ENCODE measurements at places on chromosomes 1 and 21.

DNA sequence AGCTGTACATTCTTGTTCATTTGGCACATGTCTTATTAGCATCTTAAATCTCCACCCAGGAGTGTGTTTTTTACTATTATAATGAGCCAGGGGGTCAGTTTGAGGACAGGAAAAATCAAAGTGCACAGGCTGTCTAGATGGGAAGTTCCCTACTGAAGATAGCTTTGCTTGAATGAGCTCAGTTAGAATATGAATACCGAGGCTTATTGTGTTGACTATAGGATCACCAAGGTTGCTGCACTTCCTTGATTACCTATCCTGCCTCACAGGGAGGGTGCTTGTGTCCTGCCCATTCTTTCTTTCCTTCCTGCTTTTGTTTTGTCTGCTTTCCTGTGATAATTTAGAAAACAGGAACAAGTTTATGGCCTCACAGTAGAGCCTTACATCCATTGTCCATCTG is 16.3 kb downstream of the PHGDH start:
- no peak for DNase-seq

DNA sequence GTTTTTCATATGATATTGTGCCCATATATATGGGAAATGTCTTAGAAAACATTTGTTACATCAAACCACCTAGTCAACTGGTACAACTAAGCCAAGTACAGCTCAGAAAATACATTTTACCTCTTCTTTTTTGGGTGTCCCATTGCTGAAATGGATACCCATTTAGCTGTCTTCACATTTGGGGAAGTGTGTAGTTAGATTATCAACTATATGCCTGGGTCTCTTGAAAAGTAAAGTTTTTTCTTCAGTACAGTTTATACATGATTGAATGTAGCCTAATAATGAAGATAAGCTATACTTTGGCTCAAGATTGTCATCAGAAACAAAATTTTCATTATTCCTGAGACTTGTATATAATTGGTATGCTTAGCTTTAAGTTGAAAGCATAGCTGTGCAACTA is 2.0 kb downstream of the AGO3 start:
- no peak for DNase-seq

DNA sequence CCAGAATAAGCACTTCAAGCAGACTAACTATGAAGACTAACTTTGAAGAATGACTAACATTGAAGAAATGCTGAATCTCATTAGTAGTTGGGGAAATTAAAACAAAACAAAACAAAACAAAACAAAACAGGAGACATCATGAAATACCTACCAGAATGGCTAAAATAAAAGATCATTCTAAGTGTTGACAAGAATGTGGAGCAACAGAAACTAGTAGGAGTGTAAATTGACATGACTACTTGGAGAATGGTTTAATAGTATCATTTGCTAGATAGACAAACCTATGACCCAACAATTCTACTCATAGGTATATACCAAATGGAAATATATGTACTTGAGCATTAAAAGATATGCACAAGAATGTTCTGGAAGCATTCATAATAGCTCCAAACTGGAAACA is 18.9 kb upstream of the ZFP69B start:
- DNase-seq = no peak

DNA sequence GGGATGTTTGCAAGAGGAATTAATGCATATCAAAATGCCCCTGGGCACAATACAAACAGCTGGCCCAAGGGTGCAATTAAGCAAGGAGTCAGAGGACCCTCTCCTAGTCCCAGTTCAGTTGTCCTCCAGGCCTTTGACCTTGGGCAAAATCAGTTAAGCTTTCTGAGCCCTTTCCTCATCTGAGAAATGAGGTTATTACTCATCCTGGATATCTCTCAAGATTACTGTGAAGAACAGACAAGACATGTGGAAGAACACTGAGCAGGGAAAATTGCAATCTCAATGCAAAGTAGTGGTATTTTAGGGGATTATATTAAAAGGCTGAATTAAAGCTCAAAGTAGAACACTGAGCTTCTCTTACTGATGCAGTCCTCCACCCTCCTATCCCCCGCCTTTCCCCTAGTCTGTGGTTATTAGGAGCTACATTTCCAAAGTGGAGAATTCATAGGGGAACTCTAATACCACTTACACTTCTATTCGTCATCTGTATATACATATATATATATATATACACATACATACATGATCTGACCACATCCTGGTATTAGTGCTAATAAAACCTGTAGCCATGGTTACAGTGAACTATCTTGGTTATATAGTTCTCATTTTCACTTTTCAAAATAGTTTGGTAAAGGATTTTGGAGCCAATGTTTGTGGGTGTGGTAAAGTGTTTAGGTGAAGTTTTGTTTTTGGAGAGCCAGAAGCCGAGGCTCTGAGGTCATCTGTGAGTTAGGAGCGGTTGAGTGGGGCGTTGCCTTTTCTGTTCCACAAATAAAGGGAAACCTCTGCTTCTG is 18.1 kb downstream of the KIAA0040 start:
- no peak for DNase-seq

DNA sequence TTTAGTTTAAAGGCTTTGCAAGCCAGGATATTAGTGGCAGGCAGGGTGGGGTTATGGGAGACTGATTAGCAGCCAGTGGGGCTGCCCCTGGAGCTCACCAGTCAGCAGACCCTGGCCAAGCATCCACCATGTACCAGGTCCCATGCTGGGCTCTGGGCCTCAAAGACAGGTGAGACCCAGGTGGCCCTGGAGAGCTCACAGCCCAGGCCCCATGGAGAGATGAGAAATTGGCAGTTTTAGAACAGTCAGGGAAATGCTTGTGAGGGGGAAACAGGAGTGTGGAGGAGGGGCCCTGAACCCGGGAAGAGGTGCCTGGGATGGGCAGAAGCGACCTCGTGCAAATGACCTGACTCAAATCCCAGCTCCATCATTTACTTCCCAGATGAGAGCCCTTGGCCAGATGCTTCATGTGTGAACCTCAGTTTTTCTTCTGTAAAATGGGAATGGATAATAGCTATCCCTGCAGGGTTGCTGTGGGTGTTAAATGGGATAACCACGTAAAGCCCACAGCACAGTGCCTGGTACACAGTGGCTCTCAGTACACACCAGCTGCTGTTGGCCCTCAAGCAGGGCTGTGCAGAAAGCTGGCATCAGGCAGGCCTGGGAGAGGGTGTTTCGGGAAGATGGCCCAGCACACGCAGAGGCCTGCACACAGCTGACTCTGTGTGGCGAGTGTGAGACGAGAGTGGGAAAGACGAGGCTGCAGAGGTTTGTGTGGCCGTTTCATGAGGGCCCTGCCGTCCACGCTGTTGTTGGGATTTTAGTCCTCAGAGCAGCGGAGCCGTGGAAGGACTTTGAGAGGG is 518.5 kb downstream of the PTPRU start:
- DNase-seq = no peak

DNA sequence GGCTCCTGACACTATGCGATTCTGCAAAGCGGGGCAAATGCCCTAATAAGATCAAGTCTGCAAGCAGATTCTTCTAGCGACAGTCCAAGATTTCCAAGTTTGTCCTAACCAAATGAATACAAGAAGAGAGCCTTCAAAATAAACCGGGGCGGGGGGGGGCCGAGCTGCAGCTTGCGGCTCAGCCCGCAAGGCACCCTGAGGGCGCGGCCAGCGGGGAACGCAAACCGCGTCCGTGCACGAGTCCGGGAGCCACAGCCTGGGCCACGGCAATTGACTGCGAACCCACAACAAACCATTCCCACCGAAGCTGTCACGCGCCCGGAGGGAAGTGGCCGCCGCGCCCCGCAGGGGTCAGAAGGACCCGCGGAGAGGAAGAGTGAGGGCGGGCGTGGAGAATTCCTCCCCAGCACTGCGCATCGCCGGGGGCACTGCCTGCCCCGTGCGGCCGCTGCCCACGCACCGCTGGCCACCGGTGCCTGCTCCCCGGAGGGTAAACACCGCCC is 687 bp downstream of the TGFBR3 start:
- DNase-seq = peak; percentile 21

DNA sequence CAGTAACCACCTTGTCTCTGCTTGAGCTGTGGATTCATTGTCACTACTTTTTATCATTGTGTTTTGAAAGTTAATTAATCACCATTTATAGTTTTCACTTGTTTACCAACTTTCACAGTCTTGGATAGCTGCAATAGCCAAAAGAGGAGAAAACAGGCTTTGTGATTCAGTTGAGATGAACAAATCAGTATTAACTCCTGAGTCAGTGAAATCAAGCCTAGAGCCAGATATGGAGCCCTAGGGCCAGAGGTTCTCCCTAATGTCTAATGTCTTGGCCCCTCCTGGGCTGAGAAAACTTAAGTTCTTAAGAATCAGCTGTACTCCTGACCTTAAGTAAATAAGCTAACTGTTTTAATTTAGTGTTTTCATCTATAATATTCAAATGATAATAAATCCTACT is 228.8 kb downstream of the DNM3 start:
- DNase-seq = no peak

GRCh38 chr1:51564124-51564523 is 45.1 kb upstream of the EPS15 start:
- DNase-seq = no peak

- DNase-seq = no peak
Measured at GRCh38 chr1:910881-911721, 12.6 kb upstream of the SAMD11 start.

DNA sequence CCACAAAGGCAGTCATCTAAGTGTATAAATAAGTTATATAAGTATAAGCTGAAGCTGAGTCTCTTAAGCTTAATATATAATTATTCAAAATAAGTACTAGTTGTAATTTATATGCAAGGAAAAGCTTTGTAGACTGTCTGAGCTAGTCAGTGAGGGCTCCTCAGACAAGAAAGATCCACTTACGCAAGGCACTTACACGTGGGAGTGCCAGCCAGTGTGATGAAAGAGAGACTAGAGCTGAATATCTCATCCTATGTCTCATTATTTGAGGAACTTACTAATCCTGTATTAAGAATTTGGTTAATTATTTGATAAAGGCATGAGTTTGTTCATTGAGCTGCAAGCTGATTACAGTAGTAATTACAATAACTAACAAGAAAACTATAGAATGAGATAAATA is 146.9 kb downstream of the PDE4B start:
- no peak for DNase-seq

- no peak for DNase-seq
Measured at GRCh38 chr1:36351227-36351977, 28.0 kb upstream of the EVA1B start.

GRCh38 chr1:116242741-116243140 is 130.3 kb upstream of the ATP1A1 start:
- no peak for DNase-seq

DNA sequence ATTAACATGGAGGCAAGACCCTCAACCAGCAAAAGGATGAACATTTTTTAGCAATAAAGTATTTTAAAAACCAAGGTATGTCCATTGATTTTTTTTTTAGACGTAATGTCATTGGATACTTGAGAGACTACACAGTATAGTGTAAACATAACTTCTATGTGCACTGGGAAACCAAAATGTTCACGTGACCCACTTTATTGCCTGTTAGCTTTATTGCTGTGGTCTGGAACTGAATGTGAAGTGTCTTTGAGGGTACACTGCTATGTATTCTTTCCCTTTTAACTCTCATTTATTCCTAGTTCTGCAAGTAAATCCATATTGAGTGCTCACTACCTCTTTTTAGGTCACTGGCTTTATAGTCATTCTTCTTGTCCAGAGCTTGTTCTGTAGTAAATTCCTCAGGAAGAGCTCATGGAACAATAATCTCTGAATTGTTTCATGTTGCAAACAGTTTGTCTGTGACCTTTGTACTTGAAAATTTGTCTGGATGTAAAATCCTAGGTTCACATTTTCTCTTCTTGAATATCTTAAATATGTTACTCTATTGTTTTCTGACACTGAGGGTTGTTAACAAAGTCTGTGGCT is 20.6 kb downstream of the ABCD3 start:
- DNase-seq = no peak

DNA sequence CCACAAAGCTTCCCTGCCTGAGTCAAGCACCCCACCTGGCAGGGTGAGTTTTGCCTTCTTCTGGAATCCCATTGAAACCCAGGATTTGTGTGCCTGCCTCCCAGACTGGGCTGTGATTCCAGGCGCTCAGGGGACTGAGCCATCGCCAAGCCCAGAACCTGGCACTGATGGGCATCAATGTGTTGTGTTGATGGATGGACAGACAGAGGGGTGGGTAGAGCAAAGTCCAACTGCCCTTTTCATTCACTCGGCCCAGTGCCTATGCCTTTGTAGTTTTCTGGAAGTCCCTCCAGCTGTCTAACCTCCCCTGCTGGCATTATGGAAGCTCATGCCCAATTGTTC is 66.0 kb upstream of the LAPTM5 start:
- DNase-seq = no peak

GRCh38 chr1:198352975-198353695 is 187.3 kb downstream of the ATP6V1G3 start:
- no peak for DNase-seq

GRCh38 chr1:208917281-208917680 is 666.2 kb upstream of the CAMK1G start:
- no peak for DNase-seq

DNA sequence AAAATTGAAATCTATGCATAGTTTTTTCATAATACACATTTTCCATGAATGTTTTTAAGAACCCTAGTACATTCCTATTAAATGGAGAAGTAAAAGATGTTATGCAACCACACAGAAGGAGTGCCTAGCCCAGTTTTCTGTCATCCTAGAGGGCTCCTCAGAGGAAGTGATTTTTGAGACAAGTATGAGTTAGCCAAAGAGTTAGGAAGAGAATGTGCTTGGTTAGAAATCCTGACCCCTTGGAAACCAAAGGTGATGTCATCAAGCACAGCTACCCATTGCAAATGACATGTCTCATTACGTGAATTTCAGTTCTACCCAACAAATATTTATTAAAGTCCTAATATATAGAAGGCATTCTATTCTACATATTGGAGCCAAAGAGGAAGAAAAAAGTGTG is 88.9 kb upstream of the TNFSF4 start:
- DNase-seq = no peak

GRCh38 chr1:222392556-222392955 is 155.3 kb downstream of the HHIPL2 start:
- DNase-seq = no peak

GRCh38 chr1:162656266-162656665 is 24.0 kb downstream of the DDR2 start:
- DNase-seq = no peak

GRCh38 chr1:58084266-58084665 is 462.3 kb downstream of the OMA1 start:
- DNase-seq = no peak

DNA sequence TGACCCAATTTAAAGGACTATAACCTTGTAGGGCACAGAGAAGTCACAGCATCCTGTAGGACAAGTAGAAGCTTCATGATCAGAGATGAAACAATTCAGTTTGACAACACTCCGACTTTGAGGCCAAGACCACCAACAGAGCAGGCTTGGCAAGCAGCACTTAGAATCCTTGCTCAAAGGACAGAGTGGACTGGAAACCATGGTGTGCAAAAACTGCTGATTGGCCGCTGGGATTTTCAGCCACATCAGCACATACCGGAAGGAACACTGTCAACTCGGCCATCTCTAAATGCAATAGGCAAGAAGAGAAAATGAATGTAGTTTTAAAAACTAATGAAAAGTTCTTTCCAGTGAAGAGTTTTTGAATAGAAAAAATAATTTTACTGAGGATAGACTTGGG is 92.0 kb upstream of the PRMT6 start:
- DNase-seq = no peak
